ENCODE measurements at places on chromosomes 5 and 9.

- no peak for DNase-seq
Measured at GRCh38 chr9:13166996-13167395, 112.5 kb downstream of the MPDZ start.

DNA sequence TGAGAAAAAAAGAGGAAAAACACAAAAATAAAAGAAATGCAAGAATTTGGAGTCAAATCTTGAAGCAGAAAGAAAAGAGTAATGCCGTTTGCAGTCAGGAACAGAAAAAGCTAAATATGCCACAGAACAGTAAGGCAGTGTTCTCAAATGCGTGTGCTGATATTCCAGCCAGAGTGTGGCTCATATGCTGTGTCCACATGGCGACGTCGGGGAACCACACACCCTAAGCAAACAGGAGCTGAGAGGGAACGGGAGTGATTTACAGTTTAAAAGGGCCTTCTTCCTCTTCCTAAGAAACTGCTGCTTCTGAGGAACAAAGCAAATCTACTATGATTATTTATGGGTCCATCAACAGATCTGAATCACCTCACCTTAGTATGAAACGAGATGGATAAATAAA lies 42.7 kb downstream of the DDX31 start:
- no peak for DNase-seq

- DNase-seq: no peak
Measured at GRCh38 chr9:131673068-131673467, 66.8 kb downstream of the RAPGEF1 start.

DNA sequence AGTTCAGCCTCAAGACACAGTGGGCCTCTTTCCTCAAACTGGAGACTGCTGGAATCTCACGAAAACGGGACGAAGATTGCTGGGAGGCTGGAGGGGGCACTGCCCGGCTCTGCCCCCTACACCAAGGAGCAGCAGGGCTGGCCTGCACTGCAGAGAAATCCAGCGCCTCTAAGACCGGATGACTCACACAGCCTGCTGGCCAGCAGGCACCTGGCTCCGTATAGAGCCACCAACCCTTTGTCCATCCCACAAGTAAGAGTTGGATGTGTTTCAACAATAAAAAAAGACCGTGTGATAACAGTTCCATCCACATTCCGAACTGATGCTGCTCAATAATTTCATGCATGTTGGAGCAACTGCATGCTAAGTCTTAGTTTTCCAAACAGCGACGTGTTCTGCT lies 11.5 kb downstream of the CCDC127 start:
- DNase-seq: no peak

DNA sequence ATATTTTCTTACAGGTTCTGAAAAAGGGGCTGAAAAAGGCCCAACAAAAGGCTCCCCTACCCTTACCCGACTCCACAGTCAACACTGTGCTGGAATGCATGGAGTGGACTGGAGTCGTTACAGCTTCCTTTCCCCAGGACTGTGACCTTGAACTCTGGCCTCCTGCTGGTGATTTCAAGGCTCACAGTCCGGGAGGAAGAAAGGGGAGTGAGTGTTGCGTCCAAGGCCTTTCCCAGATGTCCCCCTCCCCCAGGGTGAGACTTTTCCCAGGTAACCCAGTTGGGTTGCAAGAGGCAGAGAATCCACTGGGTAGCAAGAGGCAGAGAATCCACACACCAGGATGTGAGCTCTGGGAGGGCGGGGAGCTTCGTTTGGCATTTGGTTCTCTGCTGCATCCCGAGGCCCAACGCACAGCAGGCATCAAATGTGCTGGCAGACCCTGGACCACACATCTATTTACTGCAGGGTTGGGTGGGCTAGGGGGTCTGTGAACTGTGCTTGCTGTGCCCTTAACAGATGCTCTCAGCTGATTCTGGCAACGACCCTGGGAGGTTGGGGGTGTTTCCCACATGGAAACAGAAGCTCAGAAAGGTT lies 37.5 kb downstream of the FABP6 start:
- DNase-seq: no peak

DNA sequence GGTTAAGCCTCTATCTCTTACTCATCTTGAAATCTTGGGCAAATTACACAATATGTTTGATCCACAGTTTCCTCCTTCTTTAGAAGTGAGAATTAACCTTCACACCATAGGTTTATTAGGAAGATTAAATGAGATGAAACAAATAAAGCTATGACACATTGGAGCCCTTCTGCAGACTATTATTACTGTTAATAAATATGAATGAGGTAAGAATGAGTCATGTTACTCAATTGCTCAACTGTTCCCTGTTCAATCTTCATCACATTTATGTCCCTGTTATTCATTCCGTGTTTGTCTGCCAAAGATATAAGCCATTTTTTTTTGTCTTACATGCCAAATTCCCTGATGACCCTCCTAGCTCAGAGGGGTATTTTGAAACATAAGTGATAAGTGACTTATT lies 52.1 kb upstream of the PAPPA start:
- no peak for DNase-seq

DNA sequence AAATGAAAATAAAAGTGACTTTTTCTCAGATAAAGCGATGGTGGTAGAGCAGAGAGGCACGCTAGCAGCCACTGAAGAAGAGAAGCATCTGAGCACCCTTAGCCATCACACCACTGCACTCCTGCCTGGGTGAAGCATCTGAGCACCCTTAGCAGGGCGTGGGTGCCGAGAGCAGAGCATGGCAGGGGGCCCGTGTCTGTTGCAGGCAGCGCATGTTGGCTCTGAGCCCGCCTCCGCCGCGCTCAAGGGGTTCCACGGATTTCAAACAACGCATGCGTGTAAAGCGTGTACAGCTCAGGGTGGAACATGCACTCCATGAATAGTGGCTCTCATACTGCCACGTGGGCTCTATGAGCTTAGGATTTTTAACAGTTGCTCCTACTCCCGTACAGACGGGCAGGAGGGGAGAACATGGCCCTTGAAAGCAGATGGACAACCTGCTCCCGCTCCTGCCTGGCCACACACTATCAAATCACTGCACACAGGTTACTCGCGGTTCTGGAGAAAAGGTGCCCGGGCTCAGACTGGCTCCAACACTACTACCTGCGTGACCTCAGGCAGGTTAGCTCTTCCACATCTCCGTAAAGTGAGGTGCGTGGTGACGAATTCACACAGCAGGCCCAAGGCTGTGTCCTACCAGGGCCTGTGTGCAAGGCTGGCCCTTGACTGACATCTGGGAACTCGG lies 12.1 kb downstream of the LRRC14B start:
- no peak for DNase-seq

DNA sequence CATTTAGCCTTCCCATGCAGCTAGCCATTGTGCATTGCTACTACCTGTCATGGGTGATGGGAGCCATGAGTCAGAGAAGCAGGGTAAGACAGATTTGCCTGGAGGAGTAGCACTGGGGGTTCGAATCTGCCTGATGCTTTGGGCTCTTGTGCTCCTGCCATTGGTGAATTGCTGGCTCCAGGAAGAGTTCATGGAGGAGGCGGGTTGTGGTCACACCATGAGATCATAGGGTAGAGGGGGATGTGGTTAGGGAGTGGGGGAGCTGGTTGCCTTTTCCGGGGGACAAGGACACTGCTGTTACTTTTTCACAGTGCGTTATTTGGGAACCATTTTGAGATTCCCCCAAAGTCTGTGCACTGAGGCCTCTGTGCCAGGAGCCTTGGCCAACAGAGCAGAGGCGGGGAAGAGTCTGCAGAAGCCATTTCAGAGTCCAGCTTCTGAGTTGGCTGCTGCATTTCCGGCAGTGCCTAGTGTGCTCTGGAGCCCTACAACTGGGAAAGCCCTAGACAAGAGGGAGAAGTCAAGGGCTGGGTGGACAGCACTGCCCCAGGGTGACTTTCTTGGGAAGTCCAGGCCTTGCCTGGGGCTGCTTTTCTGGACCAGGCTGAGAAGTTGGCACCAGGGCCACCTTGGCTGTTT lies 6.2 kb downstream of the ANGPTL2 start:
- no peak for DNase-seq

DNA sequence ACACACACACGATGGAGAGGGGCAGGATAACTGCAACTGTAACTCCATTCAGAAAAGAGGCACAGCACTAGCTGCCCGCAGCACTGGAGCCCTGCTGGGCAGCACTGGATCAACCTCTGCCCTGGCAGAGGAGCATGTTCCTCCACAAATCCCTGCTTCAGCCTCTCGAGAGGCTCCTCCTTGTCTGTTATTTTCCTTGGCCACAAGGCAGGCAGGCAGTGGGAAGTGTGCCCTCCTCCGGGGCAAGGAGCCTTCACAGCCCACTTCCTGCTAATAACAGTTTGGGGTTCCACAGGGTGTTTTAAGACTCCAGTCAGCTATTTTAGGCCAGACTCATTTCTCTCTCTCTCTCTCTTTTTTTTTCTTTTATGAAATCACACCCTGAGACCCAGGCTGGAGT lies 11.8 kb downstream of the FXN start:
- DNase-seq: no peak

GRCh38 chr5:13278811-13279210 lies 665.7 kb downstream of the DNAH5 start:
- no peak for DNase-seq

- no peak for DNase-seq
Measured at GRCh38 chr5:35485487-35485886, 132.2 kb upstream of the SPEF2 start.
